A549 treated with Hydrocortisone at 1 μM for 4 hours (cell line): ENCODE measurements at places on chromosomes 3 and 15. TPM values are rescaled to one million over a fixed set of nuclear protein-coding genes. Genes with fewer than 3 reads are reported as not detected.

PPM1L gene
- total RNA-seq: 0.37 to 0.91 TPM (median 0.56 TPM) in 5 replicates

PRSS50 gene
- not detected in 5 replicates for total RNA-seq

DNAH12 gene
- 0.01 to 0.10 TPM (median 0.05 TPM) in 5 replicates for total RNA-seq

KIF7 gene
- 3.9 to 5.1 TPM (median 4.1 TPM) in 5 replicates for total RNA-seq

MAP1A gene
- total RNA-seq: 0.50 to 0.76 TPM (median 0.60 TPM) in 5 replicates
